ENCODE measurements at places on chromosomes 5 and 9.
A peak's percentile ranks its signal among the peaks of the same experiment; 100 is the strongest.

- no peak for DNase-seq
Measured at GRCh38 chr5:126847826-126848251, 70.9 kb downstream of the LMNB1 start.

DNA sequence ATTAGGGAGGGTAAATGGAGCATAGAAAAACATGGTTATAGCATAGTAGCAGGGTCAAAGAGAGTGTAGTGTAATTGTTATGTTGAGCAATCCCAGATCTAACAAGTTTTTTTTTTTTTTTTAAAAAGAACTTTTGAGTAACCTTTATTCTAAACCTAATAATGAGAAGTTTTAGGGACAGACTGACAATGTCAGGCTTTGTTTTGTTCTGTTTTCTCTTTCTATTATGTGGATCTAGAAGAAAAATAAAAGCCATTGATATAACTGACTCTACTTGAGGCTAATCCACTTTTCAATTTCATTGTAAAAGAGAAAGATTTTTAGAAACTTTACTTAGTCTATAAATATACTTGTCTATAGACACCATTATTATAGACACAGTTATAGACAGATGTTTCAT lies 200.0 kb downstream of the FAM170A start:
- no peak for DNase-seq

DNA sequence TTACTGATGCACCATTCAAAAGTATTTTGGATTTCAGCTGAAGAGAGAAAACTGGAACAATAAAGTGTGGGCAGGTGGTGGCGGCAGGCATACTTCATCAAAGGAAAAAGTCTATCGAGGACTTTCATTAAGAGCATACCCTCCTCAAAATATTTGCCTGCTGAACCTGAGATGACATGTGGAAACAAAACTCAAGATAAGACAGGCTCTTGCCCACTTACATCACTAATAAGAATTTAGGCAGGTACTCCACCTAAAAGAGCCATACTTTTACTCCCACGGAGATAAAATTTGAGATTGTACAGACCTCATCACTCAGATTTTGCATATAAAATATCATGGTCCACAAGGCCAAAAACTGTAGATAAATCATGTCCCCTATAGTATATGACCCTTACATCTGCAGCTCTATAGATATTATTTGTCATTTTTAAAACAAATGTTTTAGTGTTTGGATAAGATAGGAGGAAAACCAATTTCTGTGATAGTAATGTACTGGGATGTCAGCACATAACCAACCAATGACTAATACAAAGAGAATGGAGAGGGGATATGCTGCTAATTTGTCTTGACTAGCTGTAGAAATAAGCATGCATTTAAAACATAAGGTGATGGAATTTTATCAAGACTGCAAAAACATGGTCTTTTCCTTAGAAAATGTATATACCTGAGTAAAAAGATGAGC lies 730.6 kb upstream of the ZNF608 start:
- no peak for DNase-seq

- DNase-seq: no peak
Measured at GRCh38 chr5:87729781-87730180, 317.1 kb upstream of the CCNH start.

- DNase-seq: no peak
Measured at GRCh38 chr5:33507426-33507825, 66.7 kb downstream of the TARS1 start.

- peak; percentile 8 for DNase-seq
Measured at GRCh38 chr5:138900281-138900965, 25.3 kb upstream of the LRRTM2 start.
